ENCODE measurements at places on chromosomes 5 and 9. TPM values are rescaled to one million over a fixed set of nuclear protein-coding genes. Genes with fewer than 3 reads are reported as not detected.

The FBXW11 gene
- 40.1 TPM for total RNA-seq

The BRD9 gene
- 47.6 TPM for total RNA-seq

The TMC1 gene
- 0.82 TPM for total RNA-seq

The CTNND2 gene
- total RNA-seq, result not detected

The IL9 gene
- not detected for total RNA-seq
